ENCODE measurements at places on chromosomes 2 and 18.
A peak's percentile ranks its signal among the peaks of the same experiment; 100 is the strongest.

DNA sequence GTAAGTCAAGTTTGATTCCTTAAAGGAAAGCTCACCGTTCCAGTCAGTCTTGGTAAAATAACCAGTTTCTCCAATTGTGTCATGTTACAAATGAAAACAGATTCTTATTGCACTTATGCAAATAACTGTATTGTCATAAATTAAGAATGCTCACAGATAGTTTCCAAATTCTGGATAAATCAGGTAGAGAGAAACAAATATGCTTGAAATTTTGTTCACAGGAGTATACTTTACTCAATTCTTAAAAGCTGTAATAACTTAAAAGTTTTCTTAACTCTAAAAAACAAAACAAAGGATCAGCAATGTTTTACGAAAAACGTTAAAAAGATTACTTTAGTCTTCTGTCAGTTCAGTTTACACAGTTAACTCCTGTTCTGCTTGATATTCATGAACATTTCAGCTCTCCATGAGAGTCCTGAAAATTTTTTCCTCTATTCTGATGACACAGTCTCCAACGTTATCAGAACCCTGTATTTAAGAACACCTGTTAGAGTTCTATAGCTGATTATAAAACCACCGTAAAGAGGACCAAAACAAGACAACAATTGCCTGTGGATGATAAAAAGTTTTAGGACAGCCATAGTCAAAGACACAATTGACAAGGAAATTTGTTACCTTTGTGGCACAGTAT, 4.4 kb downstream of the GAL3ST2 start:
- DNase-seq = no peak

DNA sequence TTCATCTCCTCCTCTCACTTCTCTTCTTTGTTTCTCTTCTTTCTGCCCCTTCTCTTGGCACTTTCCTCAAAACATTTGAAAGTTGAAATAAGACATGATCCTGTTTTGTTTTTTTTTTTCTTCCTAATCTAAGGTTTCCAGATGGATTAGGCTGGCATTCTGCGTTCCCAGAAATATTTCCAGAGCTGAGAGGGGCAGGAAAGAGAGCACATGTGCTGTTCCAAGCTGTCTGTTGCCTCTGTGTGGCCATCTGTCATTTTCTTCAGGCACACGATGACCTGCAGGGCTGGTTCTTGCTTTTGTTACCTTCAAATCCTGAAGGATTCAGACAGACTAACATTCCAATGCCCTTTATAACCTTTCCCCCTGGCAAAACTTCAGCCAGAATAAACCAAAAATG, 142.9 kb downstream of the RNF144A start:
- DNase-seq = no peak

DNA sequence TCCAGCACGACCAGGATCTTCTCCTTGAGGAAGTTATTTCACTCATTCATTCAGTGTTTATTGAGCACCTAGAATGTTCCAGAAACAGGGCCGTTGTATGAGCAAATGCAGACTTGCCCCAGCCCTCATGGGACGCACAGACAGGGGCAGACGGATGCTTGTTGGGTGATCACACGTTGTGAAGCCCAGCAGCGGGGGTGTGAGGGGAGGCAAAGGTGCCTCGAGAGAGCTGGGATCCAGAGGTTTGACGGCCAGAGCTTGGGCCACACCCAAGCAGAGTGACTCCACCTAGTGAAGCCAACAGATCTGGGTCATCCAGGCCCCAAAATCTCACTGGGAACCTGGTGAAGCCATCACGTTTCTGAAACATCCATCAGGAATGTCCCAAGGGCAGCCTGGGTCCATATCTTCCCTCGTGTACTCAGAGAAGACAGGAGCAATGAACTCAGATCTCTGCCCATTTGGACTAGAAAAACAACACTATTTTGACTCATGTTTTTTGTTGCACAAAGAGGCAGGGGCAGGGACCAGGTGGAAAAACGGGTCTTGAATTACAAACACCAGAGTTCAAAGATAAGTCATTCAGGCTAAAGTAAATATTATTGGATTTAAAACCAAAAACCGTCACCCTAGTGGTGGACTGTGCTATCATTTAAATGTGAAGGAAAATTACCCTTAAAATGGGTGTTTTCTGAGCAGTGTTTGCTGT, 54.9 kb upstream of the RBM44 start:
- no peak for DNase-seq

DNA sequence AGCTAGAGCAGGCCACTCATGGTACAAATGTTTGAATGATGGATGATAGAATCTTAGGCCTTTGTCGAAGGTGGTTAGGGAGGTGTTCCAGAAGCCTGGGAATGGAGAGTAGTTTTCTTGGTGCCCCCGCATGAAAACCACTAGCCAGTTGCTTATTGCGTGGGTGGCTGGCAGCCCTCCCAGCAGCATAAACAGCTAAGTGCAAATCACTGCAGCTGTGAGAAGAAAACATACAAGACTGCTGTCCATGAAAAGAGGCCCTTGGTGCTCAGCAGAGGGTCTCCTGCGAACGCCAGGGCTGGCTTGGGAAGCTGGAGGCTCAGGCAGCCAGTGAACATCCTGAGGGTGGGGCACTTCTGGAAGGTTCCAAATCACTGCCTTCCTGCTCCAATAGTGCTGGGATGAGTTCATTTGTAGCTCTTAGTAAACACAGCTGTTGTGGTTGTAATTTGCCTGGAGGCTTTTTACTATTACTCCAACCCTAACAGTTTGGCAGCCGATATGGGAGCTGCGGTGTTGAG, 118.8 kb downstream of the MGAT5 start:
- DNase-seq = peak; percentile 79

DNA sequence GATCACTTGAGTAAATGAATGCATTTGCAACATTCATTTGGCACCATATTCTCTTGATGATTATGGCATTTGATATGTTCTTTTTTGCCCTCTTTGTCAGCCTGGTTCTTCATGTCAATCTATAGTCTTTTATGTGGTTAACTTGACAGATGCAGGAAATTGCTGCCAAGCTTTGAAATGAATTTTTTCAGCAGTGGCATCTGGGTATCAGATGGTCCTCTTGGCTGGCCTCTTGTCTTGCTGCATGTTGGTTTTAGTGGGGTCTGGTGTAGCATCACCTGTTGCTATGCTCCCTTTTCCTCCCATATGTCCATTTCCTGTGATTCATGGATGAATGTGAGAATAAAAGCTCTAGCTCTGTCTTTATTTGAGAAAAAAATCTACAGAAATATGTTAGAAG, 119.9 kb downstream of the DPP4 start:
- DNase-seq = no peak

DNA sequence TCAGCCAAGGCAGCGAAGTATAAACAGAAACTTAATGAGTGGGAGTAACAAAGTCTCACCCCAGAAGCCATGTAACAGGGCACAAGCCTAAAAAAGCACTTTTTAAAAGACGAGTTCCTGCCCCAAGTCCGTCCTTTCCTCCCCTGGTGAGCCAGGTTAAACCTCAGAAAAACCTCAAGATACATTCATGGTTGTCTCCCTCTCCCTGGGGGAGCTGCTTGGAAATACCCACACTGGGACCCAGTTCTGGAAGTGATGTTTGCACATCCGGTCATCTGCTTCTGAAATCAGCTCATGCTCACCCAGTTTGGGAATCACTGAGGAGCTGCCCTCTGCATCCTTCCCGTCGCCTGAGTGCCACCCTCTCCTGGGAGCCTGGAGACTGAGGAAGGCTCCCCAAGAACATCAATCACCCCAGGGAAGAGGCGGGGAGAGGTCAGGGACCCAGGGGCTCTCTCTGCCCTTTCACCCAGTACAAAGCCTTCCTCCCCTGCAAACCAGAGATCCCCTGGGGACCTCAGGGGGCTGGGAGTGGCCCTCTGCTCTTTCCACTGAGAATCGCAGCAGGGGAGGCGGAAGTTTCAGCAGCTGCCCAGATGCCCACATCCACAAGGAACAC, 150.6 kb upstream of the AGAP1 start:
- DNase-seq = no peak

GRCh38 chr2:120283649-120284048, 31.0 kb downstream of the RALB start:
- DNase-seq = peak; percentile 6

- DNase-seq = no peak
Observed at GRCh38 chr2:160463245-160463644, 30.4 kb downstream of the RBMS1 start.

DNA sequence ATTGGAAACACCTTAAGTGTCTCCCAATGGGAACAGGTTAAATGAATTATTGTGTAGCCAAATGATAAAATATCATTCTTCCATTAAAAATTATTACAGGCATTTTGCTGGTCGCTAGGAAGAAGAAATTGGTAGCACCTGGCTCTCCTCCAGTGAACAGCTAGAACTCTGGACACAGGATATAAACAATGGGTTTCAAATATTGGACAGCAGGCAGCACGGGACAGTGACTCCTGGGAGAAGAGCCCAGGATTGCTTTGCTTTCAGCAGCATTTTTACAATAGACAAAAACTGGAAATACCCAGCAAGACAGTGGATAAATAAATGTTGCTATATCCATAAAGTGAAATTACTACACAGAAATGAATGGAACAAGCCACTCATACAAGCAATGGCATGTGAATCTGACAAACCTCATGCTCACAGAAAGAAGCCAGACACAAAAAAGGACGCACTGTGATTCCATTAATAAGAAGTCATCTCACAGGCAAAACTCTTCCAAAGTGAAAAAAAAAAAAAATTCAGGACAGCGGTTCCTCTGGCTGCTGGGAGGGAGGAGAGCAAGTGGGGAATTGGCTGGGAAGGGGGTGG, 50.5 kb downstream of the LAMA1 start:
- no peak for DNase-seq

DNA sequence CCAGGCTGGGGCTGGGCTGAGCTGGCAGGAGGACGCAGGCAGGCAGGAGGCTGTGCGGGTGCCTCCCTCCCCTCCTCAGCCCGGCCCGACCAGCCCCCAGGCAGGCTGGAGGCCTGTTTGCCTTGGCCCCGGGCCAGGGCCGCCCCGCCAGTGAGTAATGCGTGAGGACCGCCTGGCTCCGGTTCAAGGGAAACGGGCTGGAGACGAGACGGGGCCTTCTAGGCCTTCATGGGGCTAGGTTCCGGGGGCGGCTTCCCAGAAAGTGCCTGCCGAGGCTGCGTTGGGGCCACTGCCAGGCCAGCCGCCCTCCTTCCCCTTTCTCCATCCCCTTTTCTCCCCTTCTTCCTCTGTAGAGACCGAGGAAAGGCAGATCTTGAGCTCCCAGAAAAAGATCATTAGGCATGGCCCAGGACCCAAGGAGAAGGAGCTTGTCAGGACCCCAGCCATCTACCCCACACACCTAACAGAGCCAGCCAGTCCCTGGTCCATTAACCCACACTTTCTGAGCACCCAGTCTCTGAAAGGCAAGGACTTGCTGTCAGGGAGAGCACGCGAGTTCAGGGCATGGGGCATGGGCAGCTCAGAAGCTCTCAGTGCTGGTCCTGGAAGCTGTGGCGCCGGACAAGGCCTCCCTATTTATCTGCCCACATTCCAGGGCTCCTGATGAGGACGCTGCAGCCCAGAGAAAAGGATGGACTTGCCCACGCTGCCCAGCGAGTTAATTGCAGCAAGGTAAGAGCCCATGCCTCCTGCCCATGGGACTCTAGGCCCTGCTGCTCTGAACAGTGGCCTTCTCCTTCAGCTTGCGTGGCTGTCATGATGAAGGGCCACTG, 48.5 kb downstream of the SMAD7 start:
- DNase-seq = peak; percentile 97

- no peak for DNase-seq
Observed at GRCh38 chr2:74760875-74761630, 72.9 kb upstream of the HK2 start.

DNA sequence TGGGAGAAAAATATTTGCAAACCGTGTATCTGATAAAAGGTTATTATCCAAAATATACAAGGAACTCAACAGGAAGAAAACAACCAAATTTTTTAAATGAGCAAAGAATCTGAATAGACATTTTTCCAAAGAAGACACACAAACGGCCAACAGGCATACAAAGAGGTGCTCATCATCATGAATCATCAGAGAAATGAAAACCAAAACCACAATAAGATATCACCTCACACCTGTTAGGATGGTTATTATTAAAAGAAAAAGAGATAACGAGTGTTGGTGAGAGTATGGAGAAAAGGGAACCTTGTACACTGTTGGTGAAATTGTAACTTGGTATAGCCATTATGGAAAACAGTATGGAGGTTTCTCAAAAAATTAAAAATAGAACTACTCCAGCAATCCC, 463.3 kb downstream of the IRS1 start:
- DNase-seq = no peak

- DNase-seq = peak; percentile 0
Observed at GRCh38 chr18:38695559-38696280, 1130.1 kb upstream of the CELF4 start.

DNA sequence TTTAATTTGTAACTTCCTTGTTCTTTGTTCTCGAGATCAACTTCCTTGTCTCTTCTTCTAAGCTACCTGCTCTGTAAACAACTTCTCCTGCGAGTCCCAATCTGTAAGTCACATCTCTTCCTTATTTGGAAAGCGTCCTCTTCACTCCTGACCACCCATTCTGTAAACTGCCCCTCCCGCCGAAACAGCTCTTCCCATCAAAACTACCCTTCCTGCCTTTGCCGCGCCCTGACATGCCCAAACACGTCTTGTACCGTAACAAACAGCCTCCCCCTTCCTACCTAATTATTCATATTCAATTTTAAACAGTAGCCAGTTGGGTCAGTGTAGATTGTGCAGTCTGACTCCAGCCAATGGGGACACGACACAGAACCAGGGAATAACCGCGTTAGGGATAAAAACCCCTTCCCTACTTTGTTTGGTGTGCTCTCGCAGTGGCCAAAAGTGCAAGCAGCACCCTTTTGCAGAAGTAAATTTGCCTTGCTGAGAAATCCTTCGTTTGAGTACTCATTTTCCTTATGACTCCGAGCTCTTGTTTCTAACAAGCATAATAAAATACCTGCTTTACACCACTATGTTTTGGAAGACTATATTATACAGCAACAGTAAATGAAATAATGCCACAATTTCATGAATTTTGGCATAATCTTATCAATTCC, 39.8 kb downstream of the PIAS2 start:
- DNase-seq = no peak

GRCh38 chr18:3704556-3705344, 254.8 kb downstream of the TGIF1 start:
- no peak for DNase-seq

DNA sequence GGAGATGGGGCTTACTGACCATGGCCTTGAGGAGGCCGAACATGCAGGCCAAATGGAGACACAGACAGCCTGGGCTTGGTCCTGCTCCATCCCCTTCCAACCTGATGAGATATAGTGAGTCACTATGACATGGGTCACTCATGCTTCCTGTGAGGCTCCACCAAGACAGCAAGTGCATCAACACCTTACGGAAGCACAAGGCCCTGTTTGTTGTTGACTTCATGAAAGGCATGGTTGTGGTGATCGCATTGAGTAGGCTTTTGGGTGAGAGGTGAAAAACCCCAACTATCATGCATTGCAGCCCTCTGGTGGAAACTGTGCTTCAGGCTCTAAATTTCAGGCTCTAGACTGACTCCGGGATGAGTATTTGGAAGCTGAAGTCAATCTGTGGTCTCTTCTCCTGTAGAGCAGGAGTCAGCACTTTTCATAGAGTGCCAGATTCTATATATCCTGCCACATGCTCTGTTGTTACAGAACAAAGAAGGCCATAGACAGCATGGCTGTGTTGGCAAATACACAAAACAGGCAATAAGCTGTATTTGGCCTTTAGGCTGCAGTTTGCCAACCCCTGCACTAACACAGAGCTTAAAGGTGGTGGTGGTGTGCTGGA, 10.1 kb downstream of the IL37 start:
- no peak for DNase-seq
